ENCODE measurements at places on chromosomes 7 and 10.

GRCh38 chr10:23015021-23015707 lies 80.2 kb upstream of the MSRB2 start:
- DNase-seq, result no peak

DNA sequence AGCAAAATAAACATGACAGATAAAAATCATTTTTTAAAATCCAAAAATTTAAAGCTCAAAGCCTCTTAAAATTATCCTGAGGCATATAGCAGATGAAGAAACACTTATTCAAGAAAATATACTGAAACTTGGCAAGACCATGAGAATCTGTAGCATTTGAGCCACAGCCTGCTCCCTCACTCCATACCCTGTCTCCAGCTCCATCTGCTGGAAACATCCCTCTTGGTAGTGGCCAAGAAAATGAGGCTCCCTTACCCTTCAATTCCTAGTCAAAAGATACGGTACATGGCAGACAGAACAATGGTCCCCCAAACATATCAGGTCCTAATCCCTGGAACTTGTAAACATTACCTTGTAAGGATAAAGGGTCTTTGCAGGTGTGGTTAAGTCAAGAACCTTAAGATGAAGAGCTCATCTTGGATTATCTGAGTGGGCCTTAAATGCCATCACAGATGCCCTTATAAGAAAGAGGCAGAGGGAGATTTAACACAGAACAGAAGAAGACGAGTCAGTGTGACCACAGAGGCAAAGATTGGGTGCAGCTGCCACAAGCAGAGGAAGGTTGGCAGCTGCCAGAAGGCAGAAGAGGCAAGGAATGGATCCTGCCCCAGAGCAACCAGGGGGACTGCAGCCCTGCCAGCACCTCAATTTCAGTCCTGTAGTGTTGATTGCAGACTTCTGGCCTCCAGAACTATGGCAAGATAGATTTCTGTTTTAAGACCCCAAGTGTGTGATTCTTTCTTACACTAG lies 149.4 kb downstream of the ZNF248 start:
- no peak for DNase-seq

DNA sequence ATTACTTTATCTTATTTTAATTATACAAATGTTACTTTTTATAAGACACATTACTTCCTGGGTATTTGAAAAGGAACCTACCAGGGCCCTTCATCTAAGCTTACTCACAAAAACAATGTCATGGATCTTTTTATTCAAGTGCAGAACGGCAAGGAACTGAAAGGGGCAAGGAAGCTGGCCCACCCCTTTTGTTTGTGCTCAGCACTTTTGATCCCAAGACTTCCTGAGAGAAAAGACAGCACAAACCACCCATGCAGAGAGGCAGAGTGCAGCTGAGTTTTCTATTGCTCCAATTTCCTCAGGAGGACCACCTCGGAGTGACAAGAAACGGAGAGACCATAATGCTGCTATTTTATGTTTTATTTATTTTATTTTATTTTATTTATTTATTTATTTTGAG lies 232.0 kb upstream of the NRP1 start:
- DNase-seq, result no peak

- no peak for DNase-seq
These were observed 110.7 kb downstream of the FRMD4A start for GRCh38 chr10:14220026-14220425.

DNA sequence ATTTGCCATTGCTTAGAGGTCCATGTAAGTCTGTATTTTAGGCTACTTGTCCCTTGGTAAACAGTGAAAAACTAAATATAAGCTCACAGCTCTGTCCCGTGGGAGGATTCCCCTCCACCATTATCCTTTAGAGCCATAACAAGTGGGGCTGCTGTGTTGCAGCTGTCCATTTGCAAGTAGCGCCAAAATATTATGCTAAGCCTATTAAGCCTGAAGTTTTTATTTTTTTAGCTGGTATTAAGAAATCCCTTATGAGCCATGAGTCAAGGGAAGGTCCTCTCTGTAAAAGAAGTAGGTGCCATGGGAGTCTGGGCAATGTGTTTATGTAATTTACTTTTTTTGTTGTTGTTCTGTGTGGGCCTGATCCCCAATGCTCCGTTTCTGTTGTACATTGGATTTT lies 183.9 kb downstream of the THSD7A start:
- DNase-seq, result no peak

DNA sequence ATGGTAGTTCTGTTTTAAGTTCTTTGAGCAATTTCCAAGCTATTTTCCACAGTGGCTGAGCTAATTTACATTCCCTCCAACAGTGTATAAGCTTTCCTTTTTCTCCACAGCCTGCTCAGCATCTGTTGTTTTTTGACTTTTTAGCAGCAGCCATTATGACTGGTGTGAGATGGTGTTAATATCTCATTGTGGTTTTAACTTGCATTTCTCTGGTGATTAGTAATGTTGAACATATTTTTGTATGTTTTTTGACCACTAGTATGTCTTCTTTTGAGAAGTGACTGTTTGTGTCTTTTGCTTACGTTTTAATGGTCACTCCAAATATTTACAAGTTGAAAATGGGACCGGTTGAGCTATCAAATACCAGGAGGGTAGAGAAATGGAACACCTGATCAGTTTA lies 20.4 kb downstream of the GNG11 start:
- no peak for DNase-seq

DNA sequence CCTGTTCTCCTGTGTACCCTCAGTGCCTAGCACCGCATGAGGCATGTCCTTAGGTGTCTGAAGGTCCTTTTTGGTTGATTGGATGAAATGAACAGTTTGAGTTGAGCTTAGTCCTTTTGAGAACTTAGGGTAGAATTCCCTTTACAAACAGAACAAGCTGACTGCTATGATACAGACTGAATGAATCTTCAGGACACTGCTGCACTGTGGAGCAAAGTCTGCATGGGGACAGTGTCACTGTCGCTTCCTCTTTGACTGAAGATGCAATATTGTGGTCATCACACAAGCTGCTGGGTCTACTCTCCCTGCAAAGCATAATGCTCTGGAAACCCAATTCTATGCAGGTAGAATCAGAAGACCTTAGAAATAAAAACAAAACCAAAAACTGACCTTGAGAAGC lies 8.6 kb upstream of the PLAU start:
- DNase-seq, result no peak

DNA sequence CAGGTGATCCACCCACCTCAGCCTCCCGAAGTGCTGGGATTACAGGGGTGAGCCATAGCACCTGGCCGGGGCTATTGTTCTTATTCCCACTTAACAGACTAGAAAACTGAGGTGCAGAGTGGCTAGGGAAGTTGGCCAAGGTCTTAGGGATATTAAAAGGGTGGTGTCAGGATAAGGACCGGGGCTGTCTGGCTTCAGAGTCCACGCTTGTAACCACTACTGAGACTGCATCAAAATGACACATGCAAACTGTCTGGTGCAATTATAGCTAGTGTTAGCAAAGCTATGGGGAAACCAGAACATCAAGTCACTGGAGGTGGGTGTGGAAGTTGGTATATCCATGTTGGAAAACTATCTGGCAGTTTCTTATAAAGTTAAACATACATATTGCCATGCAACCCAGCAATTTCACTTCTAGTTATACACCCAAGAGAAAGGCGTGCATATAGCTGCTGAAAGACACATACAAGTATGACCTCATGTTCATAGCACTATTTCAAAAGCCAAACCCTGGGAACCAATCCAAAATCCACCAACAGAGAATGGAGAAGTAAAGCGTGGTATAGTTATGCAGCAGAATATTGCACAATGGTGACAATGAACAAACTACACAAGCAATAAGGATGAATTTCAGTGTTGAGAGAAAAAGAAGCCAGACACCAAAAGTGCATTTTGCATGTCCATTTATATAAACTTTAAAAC lies 33.9 kb upstream of the EEPD1 start:
- DNase-seq, result no peak

DNA sequence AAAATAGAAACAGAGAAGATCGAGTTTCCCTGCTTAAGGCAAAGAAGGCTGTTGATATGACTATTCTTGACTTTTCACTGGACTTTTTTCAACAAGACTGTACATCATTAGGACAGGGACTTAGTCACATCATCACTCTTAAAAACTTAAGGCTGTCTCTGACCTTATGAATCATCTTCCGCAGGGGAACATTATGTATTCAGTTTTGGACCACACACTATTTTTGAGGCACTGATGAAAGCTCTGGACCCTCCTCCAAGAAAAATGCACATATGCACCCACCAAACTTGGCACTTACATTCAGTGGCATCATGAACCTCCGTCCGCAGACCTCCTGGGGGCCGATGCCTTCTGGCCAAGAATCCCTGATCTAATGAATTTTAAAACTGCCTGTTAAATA lies 96.4 kb downstream of the CALD1 start:
- no peak for DNase-seq

DNA sequence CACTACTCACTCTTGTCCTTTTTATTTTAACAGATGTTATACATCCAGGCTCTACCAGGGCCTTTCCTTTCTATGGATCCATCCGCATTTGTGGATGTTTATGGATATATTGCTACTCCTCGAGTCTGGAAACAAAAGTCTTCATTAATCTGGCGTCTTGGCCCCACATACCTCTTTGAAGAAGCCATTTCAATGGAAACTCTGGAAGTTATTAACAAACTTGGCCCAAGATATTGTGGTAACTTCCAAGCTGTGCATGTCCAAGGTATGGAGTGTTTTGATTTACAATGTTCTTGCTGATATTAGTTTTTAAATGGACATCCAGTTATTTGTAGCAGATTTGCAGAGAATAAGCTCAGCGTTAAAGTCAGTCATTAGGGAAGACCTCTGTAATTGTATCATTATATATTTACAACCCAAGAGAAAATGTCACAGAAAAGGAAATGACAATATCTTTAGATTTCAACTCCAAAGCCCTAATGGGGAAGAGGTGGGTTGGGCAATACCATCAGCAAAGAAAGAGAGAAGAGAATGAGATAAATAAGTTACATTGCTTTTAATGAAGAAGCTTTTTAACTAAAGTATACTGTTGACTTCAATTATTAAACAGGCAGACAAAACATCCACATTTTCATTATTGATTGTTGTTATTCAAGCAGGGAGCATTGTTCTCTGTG lies 102.1 kb downstream of the WDFY4 start:
- no peak for DNase-seq

DNA sequence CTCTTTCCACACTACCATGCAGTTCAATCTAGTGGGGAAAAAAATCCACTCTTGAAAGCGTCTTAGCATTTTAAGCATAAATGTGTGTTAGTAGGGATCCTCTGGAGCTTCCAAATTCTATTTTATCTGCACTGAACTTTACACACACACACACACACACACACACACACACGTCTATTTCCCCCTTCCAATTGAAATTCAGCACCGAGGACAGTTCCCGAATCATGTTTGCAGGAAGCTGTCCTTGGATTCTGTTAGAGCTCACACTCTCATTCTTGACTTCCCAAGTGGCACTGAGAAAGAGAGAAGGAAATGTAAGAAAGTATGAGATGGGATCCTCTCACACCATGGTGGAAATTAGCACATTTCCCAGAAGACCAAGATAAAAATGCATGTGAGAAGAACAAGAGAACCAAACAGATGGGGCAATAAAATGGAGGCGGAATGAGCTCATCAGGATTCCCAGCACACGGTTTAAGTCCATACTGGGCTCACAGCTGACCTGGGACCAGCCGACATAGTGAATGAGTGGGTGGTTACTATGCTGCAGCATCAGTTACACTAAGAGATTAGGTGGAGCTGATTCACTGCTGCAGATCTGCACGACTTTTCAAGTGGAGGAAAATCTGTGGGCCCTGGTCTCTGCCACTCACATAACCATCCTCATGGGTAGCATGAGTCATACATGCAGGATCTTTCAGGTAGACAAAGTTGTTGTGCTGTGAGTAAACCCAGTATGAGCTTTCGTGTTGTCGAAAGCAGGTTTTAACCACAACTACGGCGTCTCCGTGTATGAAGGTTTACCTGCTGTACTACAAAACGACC lies 3.3 kb upstream of the NPTX2 start:
- DNase-seq, result no peak

DNA sequence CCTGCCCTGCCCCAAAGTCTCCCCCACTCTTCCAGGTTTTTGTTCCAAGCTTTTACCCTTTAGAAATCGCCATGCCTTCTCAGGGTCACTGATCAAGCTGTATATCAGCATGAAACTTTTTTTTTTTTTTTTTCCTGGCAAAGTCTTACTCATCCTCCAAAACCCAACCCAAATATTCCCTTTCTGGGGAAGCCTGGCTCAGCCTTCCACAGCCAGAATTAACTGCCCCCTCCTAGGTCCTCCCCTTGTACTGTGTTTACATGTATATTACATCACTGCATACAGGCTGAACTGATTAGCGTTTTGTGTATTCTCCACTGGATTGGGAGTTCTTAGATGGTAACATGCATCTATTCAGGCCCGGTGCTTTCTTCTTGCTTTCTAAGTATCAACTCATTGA lies 4.6 kb upstream of the NOBOX start:
- DNase-seq, result no peak

- DNase-seq, result no peak
These were observed 16.1 kb upstream of the DMBT1 start for GRCh38 chr10:122544493-122544892.

DNA sequence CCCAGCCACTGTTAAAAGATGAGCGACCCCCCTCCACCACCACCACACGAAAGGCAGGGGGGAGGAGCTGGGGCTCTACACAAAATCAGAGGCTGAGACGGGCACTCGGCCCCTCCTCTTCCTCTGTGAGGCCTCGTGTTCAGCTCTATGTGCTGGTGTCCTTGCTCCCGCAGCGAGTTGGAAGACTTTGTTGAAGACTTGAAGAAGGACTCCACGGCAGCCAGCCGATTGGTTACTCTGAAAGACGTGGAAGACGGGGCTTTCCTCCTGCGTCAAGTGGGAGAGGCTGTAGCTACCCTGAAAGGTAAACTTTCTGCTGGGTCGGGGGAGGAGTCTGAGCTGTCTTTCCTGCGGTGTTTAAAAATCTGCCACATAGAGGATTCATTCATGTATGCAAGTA lies 203.7 kb downstream of the ARHGAP21 start:
- DNase-seq, result no peak
